ENCODE measurements at places on chromosomes 2 and 18. TPM values are rescaled to one million over a fixed set of nuclear protein-coding genes. Genes with fewer than 3 reads are reported as not detected.

- H3K4me3 ChIP-seq = no peak overlapping the region
- peaks cover 5% of the 10 kb centered on the region for H3K27me3 ChIP-seq
- no peak overlapping the region for H3K27ac ChIP-seq
- H3K36me3 ChIP-seq = no peaks in the 10 kb centered on the region
- H3K4me1 ChIP-seq = no peaks in the 10 kb centered on the region
These were observed 132.1 kb downstream of the MAIP1 start for GRCh38 chr2:200087451-200087850.

DNA sequence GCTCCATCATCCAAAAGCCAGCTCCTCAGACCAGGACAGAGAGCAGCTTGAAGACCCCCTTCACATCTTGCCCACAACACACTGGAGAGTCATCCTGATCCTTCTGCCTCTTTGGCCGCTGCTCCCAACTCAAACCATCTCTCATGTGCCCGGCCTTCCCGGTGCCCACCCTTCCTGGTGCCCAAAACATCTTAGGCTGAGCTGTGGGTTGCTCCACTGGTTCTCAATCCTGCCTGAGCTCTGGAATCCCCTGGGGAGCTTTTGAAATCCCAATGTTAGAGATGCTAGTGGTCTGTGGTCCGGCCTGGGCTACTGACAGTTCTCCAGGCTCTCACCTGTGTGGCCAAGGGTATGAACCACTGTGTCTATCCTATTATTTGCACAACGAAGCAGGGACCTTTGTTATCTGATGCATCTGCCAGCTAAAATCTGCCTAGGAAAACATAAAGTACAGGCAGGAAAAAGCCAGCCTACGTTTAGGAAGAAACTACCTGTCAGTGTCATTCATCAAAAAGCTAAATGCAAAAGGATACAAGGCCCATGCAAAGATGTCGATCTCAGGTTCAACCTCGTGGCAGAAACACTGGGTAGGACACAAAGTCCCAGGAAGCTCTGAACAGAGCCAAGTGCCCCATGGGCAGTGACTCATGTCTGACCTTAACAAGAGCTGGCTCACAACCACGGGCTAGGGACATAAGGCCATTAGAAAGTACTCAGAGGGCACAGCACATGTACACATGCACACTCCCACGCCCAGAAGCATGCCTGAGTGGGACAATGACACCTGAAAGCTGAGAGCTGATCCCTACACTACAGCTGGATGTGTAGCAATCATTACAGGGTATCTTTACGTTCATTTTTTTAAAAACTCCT is 30.8 kb downstream of the TBC1D8 start:
- no peaks in the 10 kb centered on the region for H3K27me3 ChIP-seq
- no peak overlapping the region for H3K27ac ChIP-seq
- no peak overlapping the region for H3K4me3 ChIP-seq
- H3K36me3 ChIP-seq = no peaks in the 10 kb centered on the region
- no peak for DNase-seq

Gene ARHGAP25
- total RNA-seq = 142 TPM

- H3K27ac ChIP-seq = no peak overlapping the region
- H3K27me3 ChIP-seq = no peaks in the 10 kb centered on the region
- no peaks in the 10 kb centered on the region for H3K4me1 ChIP-seq
- no peak overlapping the region for H3K4me3 ChIP-seq
These were observed 160.7 kb downstream of the ALPK2 start for GRCh38 chr18:58468191-58468590.

DNA sequence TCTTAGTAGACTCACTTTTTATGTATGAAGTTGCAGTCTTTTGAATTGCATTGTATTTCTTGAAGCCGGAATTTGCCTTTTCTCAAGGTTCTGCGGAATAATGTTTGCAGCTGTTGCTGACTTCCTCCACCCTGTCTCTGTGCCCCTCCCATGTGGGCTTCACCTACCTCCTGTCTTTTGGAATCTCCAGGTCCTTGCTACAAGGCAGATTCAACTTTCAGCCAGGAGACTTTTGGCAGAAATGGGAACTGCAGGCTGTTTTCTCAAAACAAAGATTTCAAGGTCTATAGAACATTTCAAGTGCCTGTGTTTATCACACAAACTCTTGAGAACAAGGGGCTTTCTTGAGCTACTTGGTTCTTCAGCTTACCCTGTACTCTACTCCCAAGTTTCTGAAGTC is 25.6 kb downstream of the ZNF236 start:
- peaks cover 8% of the 10 kb centered on the region for H3K4me1 ChIP-seq
- no peak overlapping the region for H3K27ac ChIP-seq
- no peak overlapping the region for H3K4me3 ChIP-seq

GRCh38 chr2:69191634-69192033 is 178.7 kb downstream of the ANTXR1 start:
- H3K27me3 ChIP-seq = peaks cover 6% of the 10 kb centered on the region
- no peak for DNase-seq
- H3K4me3 ChIP-seq = no peak overlapping the region
- H3K27ac ChIP-seq = no peak overlapping the region
- H3K4me1 ChIP-seq = no peaks in the 10 kb centered on the region

Gene CYP20A1
- 36.6 TPM for total RNA-seq

- H3K27me3 ChIP-seq = no peaks in the 10 kb centered on the region
- no peaks in the 10 kb centered on the region for H3K36me3 ChIP-seq
- no peak overlapping the region for H3K27ac ChIP-seq
- peak; percentile 3 for DNase-seq
- no peak overlapping the region for H3K4me3 ChIP-seq
These were observed 5.1 kb upstream of the CALCRL start for GRCh38 chr2:187453078-187453641.

Measured in CD4-positive, CD25-positive, alpha-beta regulatory T cell (primary cell).